Central memory CD8-positive, alpha-beta T cell (primary cell): ENCODE measurements at places on chromosomes 16 and 17.
A peak's percentile ranks its signal among the peaks of the same experiment; 100 is the strongest.

DNA sequence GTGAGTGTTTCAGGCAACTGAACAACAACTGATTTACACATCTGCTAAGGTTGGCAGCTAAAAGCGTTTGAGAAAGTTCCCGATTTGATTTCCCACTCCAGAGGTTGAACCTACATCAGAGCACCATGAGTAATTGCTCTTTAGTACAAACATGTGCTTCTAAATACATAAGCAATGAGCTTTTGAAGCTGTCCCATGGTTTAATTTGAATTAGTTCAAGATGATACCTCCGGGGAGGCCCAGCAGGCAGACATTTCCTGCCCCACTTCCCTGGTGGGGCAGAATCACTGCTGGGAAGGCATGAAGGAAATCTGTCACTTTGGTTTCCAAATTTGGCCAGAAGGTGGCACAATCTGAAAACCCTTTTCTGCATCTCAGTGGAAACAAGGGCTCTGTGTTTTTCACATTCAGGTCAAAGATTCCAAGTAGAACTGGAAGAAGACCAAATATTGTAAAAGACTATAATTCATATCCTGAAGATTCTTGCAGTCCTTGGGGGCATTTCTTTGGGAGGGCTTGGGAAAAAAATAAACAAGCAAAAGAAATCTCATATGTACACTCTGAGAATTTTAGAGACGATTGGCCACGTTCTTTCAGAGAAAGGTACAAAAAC lies 176.2 kb upstream of the FAM20A start:
- DNase-seq, result no peak

DNA sequence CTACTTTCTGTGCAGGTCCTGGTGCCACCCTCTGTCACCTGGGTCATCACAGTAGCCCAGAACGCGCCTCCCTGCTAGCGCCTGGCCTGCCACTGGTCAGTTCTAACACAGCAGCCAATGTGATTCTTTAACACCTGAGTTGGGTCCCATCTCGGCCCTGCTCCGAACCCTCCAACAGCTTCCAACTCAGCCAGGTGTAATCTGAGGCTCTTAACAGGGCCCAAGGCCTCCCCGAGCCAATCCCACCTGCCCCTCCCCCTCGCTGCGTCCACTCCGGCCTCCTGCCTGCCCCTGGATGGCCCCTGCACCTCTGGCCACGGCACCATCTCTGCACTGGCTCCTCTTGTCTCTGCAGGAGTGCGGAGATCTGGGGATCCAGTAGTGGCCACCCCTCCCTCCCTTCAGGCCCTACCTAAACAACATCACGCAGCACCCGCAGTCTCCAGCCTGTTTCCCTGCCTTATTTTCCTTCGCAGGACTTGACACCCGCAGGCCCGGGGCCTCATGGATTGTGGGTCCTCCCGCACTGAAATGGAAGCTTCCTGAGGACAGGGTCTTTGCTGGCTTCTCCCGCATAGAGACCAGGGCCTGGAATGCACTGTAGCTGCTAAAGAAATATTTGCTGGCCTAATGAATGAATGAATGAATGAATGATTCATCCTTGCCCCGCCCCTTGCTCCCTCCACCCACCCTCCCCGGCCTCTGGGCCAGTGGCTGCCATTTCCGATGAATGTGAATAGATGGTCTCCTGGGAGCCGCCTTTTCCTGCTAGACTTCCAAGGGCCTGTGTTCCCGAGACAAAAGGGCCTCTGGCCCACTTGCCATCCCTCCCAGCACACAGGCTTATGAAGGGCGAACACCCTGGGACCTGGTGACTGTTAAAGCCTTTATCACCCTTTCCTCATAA lies 174.8 kb upstream of the FOXF1 start:
- no peak for DNase-seq

DNA sequence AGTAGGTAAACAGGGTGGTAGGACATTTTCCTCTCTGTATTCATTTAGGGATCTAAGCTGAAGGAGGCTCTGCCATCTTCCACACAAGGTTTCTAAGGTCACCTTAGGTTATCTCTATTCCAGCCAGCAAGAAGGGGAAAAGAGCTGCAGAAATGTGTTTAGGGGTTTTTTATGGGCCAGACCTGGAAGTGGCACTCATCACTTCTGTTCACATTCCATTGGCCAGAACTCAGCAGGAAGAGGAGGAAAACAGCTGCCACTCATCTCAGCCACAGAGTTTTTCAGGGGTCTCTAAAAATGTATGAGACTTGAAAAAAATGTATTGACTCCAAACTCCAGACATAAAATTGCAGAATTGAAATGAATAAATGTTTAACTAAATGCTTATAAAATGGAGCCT lies 65.8 kb downstream of the FTO start:
- DNase-seq, result no peak

DNA sequence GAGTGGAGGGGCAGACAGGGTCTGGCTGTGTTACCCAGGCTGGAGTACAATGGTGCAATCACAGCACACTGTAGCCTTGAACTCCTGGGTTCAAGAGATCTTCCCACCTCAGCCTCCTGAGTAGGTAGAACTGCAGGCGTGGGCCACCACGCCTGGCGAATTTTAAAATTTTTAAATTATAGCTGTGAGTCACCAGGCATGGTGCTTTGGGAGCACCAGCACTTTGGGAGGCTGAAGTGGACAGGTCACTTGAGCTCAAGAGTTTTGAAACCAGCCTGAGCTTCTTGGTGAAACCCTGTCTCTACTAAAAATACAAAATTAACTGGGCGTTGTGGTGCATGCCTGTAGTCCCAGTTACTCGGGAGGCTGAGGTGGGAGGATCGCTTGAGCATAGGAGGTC lies 114.0 kb downstream of the CHD9 start:
- no peak for DNase-seq

DNA sequence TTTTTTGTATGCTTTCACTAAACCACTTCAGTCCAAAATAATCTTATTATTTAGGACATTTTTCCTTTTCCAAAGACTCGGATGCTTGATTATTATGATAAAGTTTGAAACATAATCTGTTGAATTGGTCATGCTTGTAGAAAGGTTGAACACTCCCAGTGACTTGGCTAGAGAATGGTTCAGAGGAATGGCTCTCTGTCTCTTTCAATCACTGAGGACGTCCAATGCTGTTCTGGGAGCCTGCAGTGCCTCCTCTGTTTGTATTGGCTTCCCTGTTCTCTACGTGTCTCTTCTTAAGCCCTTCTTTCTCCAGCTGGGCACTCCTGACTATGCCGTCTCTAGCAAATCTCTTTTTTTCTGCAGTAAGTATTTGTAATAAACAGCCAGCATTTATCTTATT lies 369.0 kb upstream of the DYNLRB2 start:
- DNase-seq, result no peak

GRCh38 chr17:30323262-30323894 lies 10.5 kb downstream of the TMIGD1 start:
- no peak for DNase-seq

DNA sequence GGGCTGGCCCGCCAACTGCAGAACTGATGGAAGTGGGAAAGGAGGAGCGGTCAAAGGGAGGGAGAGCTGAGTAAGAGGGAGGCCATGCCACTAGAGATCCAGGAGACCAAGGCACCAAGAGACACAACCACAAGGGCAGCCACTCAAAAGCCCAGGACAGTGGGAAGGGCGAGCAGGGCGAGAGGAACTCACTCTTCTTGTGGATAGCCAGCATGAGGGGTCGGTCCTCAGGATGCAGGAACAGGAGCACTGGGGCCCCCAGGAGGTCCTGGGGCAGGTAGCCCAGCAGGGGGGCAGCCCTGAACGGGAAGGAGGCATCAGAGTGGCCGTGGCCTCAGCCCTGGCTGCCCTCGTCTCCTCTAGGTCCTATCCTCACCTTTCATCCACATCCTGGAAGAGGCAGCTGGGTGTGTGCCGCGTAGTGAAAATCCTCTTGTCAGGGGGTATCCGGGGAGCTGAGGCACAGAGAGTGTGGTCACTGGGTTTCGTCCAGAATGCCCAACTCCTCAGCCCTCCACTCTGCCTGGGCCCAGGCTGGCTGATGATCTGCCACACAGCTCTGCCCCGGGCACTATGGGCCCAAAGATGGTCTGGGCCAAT lies 4.3 kb downstream of the PER1 start:
- no peak for DNase-seq

DNA sequence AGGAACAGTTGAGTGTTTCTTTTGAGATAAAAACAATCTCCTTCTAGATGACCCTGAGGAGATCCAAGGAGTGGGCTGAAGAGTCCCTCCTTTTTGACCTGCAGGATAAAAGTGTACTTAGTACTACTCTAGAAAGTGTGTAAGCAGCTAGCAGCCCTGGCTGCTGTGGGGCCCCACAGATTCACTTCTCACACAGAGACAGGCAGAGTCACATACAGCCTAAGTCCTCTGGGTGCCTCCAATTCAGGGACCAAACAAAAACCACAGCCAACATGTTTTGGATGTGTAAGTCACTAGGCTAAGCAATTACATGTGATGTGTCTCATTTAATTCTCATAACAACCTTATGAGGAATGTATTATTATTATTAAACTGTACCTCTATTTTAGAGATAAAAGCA lies 97.1 kb downstream of the TMEM100 start:
- DNase-seq, result no peak

- DNase-seq, result no peak
Measured at GRCh38 chr17:78105101-78105500, 23.5 kb downstream of the TMC6 start.

GRCh38 chr17:82881900-82882714 lies 42.3 kb upstream of the ZNF750 start:
- DNase-seq, result no peak

- DNase-seq, result no peak
Measured at GRCh38 chr17:81018044-81018802, 16.7 kb upstream of the BAIAP2 start.

GRCh38 chr16:72604375-72604774 lies 432.4 kb upstream of the PMFBP1 start:
- no peak for DNase-seq

GRCh38 chr16:73126525-73126853 lies 78.6 kb upstream of the ZFHX3 start:
- DNase-seq, result no peak

DNA sequence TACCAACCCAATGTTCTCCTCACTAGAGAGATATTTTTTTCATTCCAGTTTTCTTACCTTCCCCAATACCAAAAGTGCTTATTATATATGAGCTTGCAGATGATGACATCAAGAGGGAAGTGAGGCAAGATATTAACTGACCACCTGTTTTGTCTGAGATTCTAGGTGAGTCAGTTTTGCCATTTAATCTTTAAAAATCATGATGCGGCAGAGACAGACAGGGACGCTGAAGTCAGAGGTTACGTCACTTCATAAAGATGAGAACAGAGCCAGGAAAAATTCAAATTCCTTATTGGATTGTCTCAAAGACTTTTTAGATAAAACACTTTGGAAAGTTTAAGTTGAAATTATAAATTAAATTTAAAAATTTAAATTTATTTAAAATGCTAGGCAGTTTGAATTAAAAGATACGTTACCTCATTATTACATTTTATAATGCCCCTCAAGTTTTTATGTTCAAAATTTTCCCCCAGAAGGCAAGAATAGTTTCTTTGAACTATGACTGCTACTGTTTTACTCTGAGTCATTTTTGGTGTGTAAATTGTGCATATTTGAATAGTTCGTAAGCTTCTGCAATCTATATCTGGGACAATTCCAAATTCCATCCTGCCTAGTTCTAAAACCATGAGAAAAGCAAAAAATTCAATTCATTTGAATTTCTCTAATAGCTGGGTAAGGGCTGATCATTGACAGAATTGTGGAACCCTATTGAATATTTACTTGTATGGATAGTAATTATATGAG lies 839.6 kb upstream of the GOT2 start:
- DNase-seq, result no peak

DNA sequence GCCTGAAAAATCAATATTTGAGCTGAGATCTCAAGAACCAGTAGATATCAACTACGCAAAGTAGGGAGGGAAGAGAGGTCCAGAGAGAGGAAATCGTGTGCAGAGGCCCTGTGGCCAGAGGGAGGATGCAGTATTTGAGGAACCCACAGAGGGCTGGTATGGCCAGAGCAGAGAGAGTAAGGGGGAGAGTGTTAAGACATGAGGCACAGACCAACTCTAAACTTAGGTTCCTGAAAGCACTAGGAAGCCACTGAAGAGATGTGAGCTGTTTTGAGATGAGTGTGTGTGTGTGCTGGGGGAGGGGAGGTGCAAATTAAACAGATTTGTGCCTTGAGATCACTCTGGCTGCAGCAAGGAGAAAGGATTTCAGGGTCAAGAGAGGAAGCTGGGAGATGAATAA lies 10.9 kb downstream of the SLC13A2 start:
- DNase-seq, result no peak

DNA sequence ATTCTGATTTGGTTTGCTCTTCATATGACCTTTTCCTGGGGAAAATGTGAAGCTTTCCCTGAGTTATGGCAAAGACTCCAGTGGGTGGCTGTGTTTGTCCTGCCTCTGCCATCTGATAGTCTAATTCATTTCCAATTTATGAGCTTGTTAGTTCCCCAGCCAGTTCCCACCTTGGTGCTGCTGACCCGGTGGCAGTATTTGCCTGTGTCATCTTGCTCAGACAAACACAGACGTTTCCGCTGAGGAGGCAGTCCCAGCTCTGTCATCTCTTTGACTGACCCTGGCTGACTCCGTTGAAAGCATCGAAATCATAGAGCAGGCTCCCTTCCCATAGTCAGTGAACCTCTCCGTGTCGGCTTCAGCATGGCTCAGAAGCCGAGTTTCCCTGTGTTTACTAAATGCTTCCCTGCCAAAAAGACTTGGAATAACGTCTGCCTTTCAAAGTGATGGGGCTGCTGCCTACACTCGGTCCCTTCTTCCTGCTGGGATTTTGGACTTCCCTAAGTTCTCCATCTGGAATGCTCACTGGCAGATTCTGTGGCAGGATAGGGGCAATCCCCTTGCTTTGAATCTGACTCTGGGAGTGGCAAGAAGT lies 538.3 kb downstream of the NPIPA7 start:
- DNase-seq, result no peak

- DNase-seq, result peak; percentile 37
Measured at GRCh38 chr17:42387661-42388380, 421 bp downstream of the STAT3 start.

DNA sequence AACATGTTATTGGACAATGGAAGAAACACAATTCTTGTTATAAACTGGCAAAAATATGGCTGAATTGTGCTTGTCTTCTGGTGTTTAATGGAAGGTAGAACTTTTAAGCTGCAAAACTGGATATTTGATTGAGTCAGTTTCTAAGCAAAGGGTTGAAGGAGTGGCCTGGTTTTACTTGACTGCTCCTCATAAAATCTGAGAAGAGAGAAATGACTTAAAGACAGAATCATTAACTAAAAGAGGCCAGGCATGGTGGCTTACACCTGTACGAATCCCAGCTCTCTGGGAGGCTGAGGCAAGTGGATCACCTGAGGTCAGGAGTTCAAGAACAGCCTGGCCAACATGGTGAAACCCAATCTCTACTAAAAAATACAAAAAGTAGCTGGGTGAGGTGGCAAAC lies 770.7 kb downstream of the CDH11 start:
- DNase-seq, result no peak

DNA sequence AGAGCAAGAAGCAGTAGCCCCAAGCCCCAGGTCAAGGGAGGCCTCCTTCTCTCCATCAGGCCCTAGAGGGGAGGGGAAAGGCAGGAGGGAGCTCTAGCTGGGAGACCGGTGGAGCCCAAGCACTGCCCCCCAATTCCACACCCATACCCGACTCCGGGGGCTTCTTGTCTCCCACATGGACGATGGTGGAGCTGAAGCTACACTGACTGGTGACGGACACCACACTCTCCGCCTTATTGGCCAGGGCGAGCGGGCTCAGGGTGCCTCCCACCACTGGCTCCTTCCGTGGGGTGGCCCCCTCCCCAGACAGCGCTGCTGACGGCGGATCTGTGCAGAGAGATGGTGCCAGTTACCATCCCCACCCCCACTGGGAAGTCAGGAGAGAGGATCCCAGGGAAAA lies 6.4 kb downstream of the PER1 start:
- no peak for DNase-seq

- no peak for DNase-seq
Measured at GRCh38 chr16:13795131-13795530, 124.8 kb upstream of the ERCC4 start.
